Left cardiac atrium (tissue), 4 donors: ENCODE measurements at places on chromosomes 12 and 14. TPM values are rescaled to one million over a fixed set of nuclear protein-coding genes. Genes with fewer than 3 reads are reported as not detected.

Gene PAN2
- 38.5 TPM for total RNA-seq

Gene TXNDC16
- 6.2 TPM for total RNA-seq

Gene ACSM4
- not detected for total RNA-seq

- no peak for DNase-seq
Measured at GRCh38 chr12:114666746-114667668, 17.0 kb downstream of the TBX3 start.

- DNase-seq, result no peak
Measured at GRCh38 chr12:41956353-41956752, 188.3 kb downstream of the GXYLT1 start.

GRCh38 chr12:9742661-9743060, 9.8 kb upstream of the CLECL1 start:
- no peak for DNase-seq

DNA sequence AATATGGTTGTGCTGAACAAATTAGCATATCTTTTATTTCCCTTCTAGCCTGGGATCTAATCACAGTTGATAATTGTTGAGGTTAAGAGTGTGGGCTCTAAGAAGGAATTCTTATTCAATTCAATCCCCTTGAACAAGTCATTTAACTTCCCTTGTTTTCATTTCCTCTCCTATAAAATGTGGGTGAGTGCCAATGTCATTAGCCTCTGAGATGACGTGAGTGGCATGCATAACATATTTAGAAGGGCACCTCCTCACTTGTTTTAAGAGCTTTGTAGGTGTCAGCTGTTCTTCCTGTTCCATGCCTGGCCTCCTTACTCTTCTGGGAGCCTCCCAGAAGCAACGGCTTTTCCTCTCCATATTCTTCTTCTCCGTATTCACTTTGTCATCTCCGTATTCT, 155.4 kb upstream of the NEDD1 start:
- DNase-seq, result no peak
